ENCODE measurements at places on chromosomes 4 and X.

DNA sequence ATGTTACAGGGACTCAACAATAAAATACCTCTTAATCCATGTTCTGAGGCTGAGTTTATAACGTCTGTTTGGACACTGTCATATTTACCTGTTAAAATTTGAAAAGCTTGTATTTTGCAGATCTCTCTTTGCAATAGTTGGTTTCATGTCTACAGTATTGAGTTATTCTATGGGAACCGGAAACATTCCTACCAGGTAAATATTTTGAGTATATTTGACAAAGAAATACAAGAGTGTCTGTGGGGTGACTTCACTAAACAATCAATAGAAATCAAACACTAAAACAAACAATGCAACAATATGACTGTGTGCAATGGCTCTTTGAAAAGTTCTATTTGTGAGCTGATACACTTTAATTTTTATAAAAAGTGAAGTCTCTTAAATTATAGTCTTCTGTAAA, 47.7 kb upstream of the CXCL8 start:
- DNase-seq = no peak

DNA sequence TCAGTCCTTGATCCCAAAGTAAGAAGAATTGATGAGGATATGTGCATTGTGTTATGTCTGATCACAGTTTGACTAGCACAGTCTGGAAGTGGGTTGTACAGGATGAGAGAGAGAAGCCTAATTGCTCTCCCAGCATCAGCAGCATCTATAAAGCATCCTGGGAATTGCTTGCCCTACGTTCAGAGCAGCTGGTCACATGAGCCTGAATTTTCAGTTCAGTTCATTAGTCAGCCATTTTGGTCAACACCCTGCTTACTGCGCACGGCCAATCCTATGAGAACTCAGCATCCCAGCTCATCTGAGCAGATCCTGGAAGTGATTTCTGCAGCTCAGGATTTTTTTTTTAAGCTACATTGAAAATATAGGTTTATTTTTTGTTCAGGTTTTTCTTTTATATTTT, at the start of gene RUFY3:
Gene RUFY3, plus strand, starts transcription at position 218 of the 400 bp plus-strand sequence. CDS start 610 bp downstream, outside the sequence.
- no peak for DNase-seq

DNA sequence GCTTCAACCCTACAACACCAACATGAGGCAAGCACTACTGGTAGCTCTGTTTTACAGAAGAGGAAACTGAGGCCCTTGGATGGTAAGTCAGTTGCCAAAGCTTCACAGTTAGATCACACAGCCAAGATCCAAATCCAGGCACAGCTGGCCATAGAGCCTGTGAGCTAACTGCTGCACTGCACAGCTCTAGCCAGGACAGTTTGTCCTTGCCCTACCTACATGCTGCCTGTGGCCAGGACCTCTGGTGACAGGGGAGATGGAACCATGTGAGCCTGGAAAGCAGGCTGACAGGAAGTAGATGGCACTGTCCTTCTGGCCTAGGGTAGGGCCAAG, 257.8 kb downstream of the FBXW7 start:
- no peak for DNase-seq

DNA sequence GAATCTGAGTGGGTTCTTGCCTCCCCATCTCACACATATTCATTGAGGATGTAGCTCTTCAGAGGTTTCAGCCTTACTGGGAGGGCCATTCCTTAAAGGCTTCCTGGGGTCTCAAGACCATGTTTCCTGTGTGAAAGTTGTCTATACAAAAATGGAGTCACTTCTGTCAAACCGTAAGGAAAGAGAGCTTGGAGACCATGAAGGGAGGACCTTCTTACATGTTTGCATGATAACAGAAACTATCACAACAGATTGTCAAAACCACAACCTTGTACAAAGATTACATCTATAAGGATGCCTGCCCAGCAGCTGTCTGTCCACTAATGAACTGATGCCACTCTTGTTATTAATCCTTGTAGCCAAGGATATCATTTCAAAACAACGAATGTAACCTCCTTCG, 139.3 kb downstream of the PDE5A start:
- no peak for DNase-seq

GRCh38 chr4:76950956-76951671, 1.6 kb downstream of the SEPTIN11 start:
- no peak for DNase-seq

DNA sequence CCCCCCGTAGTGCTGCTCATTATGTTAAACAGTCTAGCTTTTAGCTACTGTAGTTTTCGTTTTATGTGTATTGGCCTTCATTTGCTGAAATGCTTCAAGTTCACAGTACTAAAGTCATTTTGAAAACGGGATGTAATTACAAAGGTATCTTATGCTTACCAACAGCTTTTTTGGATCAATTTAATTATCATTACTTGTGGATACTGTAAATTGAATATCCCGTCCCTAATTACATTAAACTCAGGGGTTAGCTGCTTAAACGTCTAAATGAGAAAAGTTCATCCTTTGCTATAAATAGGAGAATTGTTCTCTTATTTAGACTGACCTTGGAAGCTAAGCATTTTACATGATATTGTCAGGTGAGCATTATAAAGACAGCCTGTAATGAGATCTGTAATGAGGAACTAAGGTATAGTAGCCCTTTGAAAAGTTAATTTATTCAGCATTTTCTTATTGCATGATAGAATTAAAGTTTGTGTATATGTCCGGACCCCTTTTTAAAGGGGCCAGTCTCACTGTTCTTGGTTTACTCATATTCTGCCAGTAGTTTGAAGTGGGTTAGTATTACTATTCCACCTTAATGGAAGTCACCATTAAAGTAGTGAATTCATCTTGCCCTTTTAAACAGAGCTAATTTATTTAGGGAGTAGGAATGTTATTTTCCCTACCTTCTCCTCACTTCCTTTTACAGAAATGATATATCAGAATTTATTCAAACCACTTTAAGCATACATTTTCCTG, 252.6 kb downstream of the TENM3 start:
- no peak for DNase-seq

DNA sequence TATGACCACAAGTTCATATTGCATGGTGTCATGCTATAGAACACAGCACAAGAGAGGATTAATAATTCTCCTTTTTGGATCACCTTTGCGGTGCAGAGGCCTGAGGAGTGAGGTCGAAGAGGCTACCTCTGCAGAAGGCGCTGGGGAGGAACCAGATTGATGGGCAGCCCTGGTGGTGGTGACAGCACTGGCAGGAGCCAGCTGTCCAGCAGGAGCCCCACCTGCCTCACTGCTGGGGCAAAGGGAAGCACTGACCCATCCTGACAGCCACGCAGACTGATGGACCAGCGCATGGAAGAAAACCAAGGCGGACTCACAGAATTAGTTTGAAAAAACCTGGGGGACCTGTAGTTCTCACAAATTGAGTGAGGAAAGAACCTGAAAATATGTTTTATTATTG, 50.9 kb downstream of the COX18 start:
- no peak for DNase-seq

- DNase-seq = no peak
Measured at GRCh38 chr4:15479913-15480185, 10.2 kb downstream of the CC2D2A start.

DNA sequence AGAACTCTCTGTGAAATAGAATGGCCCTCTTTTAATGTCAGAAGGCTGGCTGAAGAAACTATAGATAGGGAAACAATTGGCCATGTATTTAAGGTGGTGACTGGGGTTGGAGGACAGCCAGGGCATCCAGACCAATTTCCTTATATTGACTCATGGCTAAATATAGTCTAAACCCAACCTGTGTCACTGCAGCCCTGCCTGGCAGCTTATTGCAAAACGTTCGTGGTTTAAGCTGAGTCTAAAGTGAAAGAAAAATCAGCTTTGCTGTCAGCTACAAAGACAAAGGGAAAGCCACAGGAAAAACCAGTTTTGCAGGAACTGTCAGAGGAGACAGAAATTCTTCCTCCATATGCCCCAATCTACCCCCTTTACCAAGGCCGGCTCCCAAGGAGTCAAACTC, 902.8 kb upstream of the NDST4 start:
- no peak for DNase-seq

DNA sequence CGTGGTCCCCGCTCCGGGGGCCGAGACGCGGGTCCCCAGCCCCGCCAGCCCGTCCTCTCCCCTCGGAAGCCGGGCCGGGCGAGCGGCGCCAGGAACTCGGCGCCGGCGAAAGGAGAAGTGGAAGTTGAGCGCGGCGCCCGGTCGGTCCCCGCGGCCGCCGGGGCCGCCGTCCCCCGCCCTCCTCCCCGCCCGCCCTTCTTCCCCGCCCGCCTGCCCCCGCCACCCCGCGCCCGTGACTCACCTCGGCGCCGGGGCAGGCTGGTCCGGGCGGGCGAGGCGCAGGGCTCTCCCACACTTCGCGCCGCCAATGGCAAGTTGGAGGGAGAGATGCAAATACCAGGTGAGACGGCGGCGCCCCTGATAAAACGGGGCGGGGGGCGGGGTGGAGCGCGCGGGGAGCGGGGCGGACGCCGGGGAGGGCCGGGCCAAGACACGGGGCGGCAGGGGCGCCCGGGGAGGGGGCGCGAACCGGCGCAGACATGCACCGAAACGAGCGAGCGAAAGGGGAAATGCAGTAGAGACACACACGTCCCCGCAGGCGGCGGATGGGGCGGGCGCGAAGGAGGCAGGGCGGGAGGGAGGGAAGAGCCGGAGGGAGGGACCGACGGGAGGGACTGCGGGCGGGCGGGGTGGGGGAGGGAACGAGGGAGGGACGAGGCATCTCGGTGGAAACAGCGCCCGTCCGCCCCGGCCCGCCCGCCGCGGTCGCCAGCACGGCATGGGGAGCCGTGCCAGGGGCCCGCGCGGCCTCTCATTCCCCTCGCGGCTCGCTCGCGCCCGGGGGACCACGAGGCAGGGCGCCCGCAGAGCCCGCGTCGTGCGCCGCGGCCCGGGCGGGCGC, at the start of gene ELF4:
Gene ELF4, minus strand, starts transcription at position 119 of the 841 bp plus-strand sequence. CDS start 29,167 bp downstream, outside the sequence.
- DNase-seq = peak; percentile 60

DNA sequence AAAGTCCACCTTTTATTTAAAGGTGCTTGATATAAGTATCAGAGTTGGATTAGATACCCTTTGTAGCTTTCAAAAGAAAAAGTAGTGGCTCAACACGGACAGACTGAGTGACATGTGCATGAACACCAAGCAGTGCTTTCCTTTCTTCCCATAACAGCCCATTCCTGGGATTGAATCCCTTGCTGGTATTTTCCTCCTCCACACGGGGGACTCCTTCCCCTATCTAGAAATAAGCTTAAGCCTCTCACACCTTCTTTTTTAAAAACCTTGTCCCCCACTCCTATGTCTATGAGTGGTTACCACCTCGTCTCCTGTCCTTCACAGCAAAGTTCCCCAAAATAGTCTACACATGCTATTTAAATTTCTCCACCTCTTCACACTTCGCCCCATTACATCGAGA, 5.1 kb downstream of the AP1S2 start:
- DNase-seq = no peak

GRCh38 chr4:72805284-72805683, 236.3 kb upstream of the ADAMTS3 start:
- no peak for DNase-seq

DNA sequence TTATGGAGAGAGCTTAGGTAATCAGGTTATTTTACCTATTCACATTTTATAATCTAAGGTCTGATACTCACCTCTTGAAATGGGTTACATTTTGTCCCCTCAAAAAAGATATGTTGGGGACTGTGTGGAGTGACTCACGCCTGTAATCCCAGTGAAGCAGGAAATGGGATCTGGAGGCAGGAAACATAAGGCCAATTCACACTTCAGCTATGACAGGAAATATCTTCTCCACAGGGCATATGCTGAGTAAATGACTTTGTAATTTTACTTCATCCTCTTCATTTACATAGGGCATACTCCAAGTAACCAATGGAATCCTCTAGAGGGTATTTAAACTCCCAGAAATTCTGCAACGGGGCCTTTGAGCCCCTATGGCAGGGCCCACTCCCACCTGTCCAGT, 54.8 kb upstream of the ZMAT1 start:
- DNase-seq = no peak

DNA sequence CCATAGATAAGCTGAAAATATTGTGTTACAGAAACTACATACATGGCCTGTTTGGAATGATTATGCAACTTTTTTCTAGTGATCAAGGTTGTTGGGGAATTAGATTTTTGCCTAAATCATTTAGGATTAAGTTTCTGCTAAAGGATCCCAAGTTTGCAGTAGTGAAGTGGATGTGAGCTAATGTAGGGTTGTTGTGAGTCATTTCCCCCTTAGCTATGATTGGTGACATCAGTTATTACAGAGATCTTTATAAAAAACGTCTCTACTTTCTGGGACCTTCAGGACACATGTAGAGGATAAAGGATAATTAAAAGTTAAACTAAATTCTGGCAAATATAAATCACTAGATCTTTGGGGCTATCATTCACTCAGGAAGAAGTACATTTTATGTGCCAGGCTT, 133.3 kb downstream of the GATB start:
- no peak for DNase-seq

- DNase-seq = no peak
Measured at GRCh38 chr4:48334900-48335384, 6.4 kb upstream of the SLAIN2 start.

DNA sequence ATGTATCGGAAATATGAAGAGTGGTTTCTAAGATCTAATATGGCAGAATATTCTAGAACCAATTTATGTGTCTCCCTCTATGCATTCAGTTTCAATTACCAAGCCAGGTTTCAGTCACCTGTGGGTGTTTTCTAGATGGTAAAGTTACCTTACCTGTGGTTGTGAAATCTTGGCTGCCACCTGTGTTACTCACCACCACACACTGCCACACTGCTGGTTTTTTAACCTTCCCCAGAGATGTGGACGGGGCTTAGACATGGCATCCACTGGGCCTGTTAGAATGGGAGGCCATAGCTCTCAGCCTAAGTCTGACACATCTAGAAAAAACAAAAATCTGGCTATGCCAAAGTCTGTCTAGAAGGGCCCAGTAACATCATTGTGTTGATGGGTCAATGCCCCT, 896.5 kb upstream of the PABPC4L start:
- no peak for DNase-seq

DNA sequence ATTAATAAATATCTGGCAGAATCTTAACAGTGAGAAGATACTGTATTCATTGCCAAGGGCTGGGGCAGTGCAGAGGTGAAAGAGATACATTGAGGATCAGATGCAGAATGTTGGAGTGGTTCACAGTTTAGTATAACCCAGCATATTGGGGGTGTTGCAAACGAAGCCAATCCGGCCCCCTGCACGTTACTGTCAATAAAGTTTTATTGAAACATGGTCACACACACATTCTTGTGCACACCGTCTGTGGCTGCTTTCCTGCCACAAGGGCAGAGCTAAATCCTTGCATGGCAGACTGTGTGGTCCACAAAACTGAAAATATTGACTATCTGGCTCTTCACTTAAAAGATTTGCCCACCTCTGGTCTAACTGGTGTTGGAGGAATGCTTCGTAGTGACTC, 119.7 kb downstream of the SHOX start:
- DNase-seq = no peak

GRCh38 chr4:173801876-173802661, 272.0 kb upstream of the HAND2 start:
- DNase-seq = no peak

- DNase-seq = no peak
Measured at GRCh38 chr4:31081366-31081765, 361.2 kb downstream of the PCDH7 start.
